ENCODE measurements at places on chromosomes 2 and 18. TPM values are rescaled to one million over a fixed set of nuclear protein-coding genes. Genes with fewer than 3 reads are reported as not detected.

The TSPYL6 gene
- total RNA-seq: not detected

DNA sequence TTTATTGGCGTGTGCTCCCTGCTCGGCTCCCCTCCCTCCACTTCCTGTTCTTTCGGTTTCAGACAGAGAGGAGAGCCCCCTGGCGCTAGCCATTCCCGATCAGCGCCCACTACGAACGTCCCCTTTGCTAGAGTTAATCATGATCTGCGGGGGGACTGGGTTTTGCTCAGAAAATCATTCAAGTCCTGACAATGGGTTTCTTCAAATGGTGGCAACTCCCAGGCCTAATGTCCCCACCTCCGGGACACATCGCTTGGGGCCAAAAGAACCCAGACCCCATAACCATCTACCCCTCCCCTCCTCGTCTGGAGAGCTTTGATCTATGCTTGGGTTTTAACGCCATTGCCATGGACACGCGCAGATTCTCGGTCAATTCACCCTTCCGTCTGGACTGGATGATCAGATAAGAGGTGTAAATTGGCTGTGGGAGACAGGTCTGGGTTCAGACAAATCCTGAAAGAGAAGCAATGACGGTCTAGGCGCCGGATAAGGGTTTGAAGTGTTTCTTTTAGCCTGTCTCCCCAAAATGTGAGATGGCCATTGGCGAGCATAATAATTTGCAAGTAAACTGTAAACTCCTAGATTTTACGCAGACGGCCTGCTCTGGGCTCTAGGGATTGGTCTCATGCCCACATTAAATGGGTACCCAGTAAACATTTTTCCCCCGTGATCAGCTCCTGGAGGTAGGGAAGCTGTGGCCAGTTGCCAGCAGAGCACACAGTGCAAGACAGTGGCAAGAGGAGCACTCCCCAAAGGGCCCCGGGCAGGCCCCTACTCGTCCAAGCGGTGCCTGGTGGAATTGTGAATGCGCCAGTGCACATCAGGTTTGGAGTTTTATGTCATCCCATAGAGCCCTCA is 4.7 kb downstream of the NRP2 start:
- peak; percentile 41 for DNase-seq

DNA sequence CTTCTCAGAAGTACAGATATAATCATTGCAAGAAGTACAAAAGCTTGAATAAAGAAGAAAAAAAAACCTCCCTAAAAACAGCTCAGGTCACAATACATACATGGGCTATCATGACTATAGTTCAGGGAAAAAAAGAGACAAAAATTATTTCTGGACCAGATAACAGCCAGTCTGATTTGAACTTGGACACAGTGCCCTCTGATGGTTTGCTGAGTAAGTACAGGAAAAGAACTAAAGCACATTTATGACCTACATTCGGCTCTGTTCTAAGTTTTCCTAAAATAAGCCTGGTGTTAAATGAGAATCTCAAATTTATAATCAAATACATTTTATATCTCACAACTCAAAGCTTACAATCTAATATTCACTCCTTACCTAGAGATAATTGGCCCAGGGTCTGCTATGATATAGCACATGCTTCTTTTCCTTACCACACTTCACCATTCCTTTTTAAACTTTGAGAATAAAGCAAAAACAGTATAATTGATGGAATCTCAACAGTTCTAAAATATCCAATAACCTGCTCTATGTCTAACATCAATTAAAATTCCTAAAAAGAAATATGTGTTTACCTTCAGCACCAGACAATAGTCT is 81.1 kb downstream of the RAPH1 start:
- DNase-seq: peak; percentile 85

The APOB gene
- under 0.01 TPM for total RNA-seq

- no peak for DNase-seq
Observed at GRCh38 chr18:68229351-68229750, 485.6 kb downstream of the TMX3 start.

DNA sequence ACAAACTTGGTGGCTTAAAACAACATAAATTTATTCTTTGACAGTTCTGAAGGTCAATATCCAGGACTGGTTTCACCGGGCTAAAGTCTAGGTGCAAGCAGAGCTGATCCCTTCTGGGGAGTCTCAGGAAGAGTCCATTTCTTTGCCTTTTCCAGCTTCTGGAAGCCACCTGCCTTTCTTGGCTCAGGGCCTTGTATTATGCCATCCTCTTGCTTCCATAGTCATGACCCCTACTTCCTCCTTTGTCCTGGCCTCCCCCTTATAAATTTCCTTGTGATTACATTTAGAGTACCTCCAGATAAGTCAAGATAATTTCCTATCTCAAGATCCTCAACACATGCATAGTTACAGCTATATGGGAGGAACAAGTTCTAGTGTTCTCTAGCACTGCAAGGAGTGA is 1089.5 kb downstream of the LRP1B start:
- no peak for DNase-seq

The CERKL gene
- not detected for total RNA-seq

GRCh38 chr2:209933499-209934483 is 68.6 kb upstream of the RPE start:
- peak; percentile 58 for DNase-seq

DNA sequence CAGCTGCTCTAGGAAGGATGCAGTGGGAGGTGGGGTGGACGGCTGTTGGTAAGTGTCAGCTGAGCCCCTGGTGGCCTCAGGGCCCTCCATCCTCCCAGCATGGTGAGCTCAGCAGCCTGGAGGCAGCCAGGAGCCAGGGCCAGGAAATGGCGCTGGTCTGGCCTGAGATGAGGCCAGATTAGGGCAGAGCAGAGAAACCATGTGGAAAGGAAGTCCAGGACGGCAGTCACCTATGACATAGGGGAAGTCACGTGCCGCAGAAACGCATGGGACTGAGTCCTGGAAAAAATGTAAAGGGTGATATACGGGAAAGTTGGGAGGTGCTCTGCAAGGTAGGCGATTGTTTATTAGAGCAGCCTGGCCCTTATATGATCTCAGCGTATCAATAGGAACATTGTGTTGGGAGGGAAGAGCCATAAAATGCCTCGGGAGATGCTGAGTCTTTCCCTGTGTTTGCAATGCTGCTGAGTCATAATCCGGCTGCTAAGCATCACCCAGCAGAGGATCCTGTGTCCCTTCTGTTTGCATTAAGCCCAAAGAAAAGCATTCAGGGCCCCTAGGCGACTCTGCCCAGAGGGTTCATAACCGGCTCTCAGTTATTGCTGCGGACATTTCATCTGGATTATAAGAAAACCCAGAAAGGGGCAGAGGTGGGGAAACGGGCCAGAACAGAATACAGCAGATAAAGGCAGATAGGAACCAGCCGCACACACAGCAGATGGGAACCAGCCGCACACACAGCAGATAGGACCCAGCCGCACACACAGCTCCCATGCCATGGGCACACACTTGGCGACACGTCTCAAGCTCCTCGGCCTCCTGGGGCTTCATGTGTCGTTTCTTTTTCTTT is 30.3 kb upstream of the B3GNT7 start:
- DNase-seq: peak; percentile 96

- DNase-seq: peak; percentile 19
Observed at GRCh38 chr2:168457190-168457895, 1.3 kb downstream of the CERS6 start.

The RAD51AP2 gene
- not detected for total RNA-seq

The NTSR2 gene
- total RNA-seq: not detected

The TMEM200C gene
- total RNA-seq: not detected

DNA sequence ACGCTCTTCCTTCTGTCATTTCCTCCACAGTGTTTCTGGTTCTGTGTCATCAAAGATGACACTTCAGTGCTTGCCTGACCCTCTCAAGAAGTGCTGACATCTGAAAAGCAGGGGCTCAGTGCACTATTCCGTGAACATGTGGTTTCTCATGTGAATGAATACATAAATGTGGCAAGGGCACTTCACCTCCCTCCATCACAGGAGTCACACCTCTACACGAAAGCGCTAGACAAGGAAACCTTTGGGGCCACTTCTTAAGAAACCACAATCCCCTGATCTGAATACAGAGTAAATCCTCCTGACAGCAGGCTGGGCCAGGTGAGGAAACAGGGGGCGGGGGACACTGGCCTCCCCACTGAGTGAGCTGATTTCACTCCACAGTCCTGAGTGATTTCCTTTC is 145.8 kb upstream of the ACAA2 start:
- no peak for DNase-seq
